ENCODE measurements at places on chromosomes 5 and 9.

DNA sequence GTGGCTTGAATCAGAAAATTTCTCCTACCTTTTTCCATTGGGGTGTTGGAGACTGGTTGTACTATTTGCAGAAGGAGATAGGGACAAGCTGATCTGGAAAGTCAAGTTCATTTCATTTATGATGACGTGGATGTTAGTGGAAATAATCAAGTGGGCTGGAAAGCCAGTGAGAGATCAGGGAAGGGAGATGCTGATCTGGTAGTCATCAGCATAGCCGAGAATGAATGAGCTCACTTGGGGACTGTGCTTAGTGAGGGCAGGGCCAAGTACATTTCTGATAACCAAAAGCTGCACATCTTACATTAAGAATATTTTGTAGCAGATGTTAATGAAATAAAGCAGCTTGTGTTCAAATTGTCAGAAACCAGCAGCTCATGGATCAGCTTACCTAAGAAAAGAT, 12.1 kb downstream of the MAN2A1 start:
- H3K4me1 ChIP-seq = peaks cover 76% of the 10 kb centered on the region
- no peak overlapping the region for H3K4me3 ChIP-seq
- peaks cover 6% of the 10 kb centered on the region for H3K36me3 ChIP-seq
- H3K27ac ChIP-seq = no peak overlapping the region
- H3K27me3 ChIP-seq = no peaks in the 10 kb centered on the region

GRCh38 chr5:69030358-69031062, 63.3 kb upstream of the SLC30A5 start:
- no peak overlapping the region for H3K4me3 ChIP-seq
- H3K27me3 ChIP-seq = no peaks in the 10 kb centered on the region
- no peaks in the 10 kb centered on the region for H3K36me3 ChIP-seq
- no peak overlapping the region for H3K27ac ChIP-seq
- no peaks in the 10 kb centered on the region for H3K4me1 ChIP-seq

DNA sequence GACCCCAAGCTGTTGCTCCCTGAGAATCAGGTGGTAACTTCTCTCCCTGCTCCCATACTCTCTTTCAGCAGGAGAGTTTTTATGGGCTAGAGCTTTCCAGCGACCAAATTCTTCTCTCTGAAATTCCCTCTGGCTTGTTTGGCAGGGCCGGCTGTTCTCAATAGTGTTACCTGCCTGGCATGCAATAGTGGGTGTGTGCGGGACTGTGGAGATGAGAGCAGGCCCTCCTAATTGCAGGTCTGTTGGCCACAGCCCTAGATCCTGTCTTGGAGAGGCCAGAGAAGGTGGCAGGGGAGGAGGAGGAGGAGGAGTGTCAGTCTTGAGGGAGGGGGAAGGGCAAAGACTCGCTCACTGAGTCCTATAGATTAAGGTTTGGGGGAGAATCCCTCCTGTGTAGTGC, 29.5 kb downstream of the AQP7 start:
- peaks cover 18% of the 10 kb centered on the region for H3K36me3 ChIP-seq
- no peak for DNase-seq
- H3K27me3 ChIP-seq = no peaks in the 10 kb centered on the region
- H3K4me3 ChIP-seq = no peak overlapping the region
- H3K4me1 ChIP-seq = no peaks in the 10 kb centered on the region

- H3K4me1 ChIP-seq = no peaks in the 10 kb centered on the region
- no peaks in the 10 kb centered on the region for H3K36me3 ChIP-seq
- H3K4me3 ChIP-seq = no peak overlapping the region
- DNase-seq = no peak
Measured at GRCh38 chr5:93100428-93100827, 480.6 kb downstream of the NR2F1-AS1 start.

- H3K4me1 ChIP-seq = no peaks in the 10 kb centered on the region
- DNase-seq = no peak
- H3K36me3 ChIP-seq = no peaks in the 10 kb centered on the region
- no peak overlapping the region for H3K4me3 ChIP-seq
- no peak overlapping the region for H3K27ac ChIP-seq
Measured at GRCh38 chr5:9382522-9382921, 163.4 kb downstream of the SEMA5A start.
